ENCODE measurements at places on chromosomes 12 and 14.

DNA sequence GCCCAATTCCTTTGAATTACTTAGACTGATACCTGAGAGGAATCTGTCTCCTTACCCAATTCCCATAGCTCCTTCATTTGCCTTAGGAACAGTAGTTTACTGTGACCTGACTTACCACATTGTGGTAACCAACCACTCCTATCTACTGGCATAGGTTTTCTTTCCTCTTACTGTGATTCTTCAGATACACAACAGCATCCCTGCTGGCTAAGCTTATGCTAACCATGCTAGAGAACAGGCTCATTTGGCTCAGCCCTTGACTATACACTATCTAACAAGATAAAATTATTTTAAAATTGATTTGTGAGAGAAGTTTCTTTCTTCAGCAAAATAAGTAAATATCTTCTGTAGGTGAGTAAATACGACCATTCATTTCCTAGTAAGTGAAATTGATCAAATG, 320.4 kb upstream of the DDHD1 start:
- no peak for DNase-seq

DNA sequence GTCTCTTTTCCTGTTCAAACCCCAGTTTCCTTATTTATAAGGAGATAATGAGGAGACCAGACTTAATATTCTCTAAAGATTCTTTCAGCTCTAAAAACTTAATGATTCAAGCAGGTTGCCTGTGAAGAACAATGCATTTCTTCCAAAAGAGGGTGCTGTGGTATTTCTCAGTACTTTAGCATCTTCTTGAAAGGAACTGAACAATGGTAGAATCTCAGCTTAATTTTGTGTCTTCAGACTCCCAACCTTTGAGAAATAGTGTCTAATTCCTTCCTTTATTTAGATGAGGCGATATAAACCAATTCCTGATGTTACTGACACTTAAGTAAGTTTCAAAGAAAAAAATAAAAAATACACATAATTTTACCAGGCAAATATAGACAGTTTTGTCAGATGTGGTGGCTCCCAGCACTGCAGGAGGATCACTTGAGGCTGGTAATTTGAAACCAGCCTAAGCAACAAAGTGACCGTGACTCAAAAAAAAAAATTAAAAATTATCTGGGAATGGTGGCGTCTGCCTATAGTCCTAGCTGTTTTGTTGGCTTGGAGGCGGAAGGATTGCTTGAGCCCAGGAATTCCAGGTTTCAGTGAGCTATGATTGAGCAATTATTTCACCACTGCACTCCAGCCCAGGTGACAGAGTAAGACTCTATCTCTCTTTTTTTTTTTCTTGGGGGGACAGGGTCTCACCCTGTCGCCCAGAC, 76.9 kb upstream of the PSMA6 start:
- DNase-seq, result no peak

- no peak for DNase-seq
Observed at GRCh38 chr12:100688451-100688864, 106.1 kb upstream of the ANO4 start.

DNA sequence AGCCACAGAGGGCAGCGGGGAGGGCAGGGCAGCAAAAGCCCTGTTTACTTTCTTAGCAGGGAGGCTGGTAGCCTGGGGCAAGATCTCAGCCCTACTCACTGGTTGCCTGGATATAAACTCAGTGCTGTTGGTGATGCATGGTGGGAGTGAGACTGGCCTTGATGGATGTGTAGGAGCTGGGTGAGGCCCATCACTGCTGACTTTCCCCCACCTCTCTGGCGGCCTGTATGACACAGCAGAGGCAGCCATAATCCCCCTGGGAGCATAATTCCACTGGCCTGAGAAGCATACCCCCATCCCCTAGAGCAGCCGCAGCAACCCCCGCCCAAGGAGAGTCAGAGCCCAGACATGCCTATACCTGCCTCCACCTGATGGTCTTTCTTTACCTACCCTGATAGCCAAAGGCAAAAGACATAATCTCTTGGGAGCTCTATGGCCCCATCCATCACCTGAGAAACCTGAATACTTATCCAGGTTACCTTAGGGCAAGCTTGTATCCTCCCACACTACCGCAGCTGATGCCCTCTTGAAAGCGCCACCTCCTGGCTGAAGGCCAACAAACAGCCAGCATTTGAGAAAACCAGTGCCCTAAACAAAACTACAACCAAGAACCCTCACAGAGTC, 59.3 kb downstream of the DNAI7 start:
- no peak for DNase-seq

GRCh38 chr14:59067127-59067894, 121.2 kb upstream of the DAAM1 start:
- DNase-seq, result no peak

GRCh38 chr12:92546259-92546634, 156.5 kb upstream of the PLEKHG7 start:
- no peak for DNase-seq

- no peak for DNase-seq
Observed at GRCh38 chr12:57094208-57095160, 5.6 kb downstream of the NAB2 start.

- no peak for DNase-seq
Observed at GRCh38 chr12:92078167-92079053, 67.2 kb downstream of the BTG1 start.

DNA sequence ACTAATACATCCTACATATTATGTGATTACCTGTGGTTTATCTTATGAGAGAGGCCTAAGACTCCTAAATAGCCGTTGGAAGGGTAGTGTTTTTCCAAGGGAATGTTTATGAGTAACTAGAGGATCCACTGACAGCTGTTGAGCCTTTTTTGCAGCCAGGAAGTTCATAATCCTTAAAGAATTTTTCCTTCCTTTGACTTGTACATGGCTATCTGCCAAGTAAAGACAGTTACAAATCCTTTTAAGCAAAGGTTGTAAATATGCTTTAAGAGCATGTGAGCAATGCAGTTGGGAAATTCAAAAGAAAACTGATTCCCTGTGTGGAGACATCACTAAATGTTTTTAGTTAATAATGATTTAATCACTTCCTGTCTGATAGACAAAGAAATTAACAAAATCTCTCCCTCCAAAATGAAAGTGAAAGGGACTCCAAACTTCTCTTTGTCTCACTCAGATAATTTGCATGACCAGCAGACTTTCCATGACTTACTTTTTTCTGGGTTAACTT, 333.8 kb downstream of the PDZRN4 start:
- DNase-seq, result no peak

DNA sequence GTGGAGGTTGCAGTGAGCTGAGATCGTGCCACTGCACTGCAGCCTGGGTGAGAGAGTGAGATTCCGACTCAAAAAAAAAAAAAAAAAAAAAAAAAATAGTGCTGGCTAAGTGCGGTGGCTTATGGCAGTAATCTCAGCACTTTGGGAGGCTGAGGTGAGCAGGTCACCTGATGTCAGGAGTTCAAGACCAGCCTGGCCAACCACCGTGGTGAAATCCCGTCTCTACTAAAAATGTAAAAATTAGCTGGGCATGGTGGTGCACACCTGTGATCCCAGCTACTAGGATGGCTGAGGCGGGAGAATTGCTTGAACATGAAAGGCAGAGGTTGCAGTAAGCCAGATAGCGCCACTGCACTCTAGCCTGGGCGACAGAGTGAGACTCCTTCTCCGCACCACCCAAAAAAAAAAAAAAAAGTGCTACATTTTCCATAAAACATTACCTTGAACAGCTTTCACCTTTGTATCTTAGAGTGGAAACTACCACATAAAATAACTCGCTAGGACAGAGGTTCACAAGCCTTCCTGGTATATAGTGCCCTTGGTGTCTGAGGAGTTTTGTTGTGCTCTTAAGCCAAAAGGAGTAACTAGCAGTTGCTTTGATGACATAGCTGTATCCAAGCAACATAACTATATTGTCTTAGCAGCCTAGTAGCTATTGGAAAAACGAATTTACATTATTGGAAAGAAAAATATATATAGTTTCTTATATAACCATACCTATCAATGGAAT, 11.1 kb downstream of the PTGES3 start:
- DNase-seq, result no peak

- no peak for DNase-seq
Observed at GRCh38 chr14:36057452-36058116, 118.9 kb downstream of the PTCSC3 start.

DNA sequence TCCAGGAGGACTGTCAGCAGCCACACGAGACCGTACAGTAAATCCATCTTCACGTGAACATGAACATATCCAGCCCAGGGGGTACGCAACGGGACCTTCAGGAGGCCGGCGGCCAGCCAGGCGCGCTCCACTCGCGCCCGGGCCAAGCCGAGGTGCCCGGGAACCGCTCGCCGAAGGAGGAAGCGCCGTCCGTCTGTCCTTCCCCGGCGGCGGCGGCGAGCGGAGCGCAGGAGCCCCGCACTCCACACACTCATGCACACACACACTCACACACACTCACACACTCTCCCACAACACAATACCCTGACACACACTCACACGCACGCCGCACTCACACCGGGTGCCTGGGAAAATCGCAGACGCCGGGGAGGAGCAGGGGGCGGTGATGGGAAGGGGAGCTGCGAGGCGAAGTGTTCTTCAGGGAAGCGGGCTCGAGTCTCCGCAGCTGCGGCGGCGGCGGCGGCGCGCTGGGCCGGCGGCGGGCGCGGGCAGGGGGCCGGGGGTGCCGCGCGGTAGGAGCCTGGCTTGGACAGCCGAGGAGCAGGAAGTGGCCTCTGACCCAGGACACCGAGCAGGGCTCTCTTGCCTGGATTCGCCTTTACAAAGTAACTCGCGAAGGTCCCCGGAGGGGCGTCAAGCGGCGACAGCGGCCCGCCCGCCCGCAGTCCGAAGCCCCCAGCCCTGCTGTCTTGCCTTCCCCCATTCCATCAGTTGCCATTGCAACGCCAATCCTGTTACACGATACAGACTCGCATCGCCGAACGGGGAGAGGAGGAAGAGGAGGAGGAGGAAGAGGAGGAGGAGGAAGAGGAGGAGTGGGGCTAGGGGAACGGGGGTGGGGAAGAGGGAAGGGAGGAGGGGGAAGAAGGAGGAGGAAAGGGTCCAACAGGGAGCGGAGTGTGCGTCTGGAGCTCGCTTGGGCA, 601 bp downstream of the MDGA2 start:
- DNase-seq, result no peak

DNA sequence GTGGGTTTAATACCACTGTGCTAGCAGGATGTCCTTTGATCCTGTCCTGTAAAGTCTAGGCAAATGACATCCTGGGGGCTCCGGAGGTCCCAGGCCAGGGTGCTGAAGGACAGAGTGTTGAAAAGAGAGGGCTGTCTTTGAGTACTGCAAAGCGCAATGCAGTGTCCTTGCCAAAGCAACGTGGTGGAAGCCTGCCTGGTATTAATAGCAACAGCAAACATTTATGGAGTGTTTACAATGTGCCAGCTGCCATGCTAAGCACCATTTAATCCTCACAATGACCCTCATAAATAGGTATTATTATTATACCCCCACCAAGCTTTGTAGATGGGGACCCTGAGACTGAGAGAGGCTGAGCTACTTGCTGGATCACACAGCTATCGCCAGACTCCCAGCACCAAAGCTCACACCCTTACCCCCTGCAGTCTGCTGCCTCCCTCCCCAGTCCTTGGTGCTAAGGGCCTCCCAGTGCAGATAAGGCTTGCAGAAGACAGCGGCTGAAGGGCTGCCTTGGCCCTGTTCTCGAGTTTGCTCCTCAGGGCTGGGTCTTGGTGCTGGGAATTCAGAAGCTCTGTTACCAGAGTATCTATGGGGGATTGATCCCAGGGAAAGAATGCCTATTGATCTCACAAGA, 427.7 kb downstream of the FUT8 start:
- DNase-seq, result no peak

- DNase-seq, result no peak
Observed at GRCh38 chr14:101877766-101878165, 86.6 kb upstream of the DYNC1H1 start.

- DNase-seq, result no peak
Observed at GRCh38 chr14:51439896-51440295, 199.8 kb downstream of the TMX1 start.

GRCh38 chr12:28242129-28242495, 51.9 kb downstream of the CCDC91 start:
- no peak for DNase-seq

GRCh38 chr12:58412461-58413060, 471.2 kb downstream of the ATP23 start:
- DNase-seq, result no peak

DNA sequence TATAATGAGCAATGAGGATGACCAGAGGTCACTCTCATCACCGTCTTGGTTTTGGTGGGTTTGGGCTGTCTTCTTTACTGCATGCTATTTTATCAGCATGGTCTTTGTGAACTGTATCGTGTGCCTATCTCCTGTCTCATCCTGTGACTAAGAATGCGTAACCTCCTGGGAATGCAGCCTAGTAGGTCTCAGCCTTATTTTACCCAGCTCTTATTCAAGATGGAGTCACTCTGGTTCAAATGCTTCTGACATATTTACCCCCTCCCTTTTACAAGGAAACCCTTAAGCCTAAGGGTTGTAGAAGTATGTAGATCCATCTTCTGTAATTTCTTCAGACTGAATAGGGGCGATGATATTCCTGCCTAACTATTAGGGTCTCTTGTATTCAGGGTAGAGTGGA, 8.4 kb downstream of the IFI27L1 start:
- DNase-seq, result no peak

DNA sequence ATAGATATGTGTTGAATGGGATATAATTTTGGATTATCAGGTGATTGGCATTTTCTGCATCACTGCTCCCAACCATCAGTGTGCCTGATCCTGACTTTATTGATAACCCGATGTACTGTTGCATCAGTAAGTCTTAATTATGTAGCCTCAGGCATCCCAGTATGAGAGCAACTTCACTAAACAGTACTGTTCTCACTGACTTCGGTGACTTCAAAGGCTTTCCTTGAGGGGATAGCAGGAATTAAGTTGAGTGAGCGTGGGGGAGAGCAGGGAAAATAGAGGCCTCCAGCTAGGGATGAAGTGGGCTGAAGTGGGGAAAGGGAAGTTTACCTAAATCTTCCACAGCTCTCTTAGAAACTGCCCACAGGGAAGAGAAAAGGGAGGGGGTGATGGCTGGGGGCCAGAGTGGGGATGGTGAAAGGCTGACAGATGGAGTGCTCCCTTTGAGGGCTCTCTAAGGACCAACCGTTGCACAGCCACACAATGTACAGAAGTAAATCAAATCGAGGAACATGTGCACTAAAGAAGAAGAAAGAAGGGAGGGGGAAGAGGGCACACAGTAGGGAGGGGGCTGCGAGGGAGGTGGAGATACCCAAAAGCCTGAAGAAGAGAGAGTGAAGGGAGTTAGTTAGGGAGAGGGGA, 10.7 kb upstream of the NEUROD4 start:
- no peak for DNase-seq

- no peak for DNase-seq
Observed at GRCh38 chr14:104594310-104595046, 10.1 kb downstream of the TMEM179 start.

Data from CD8-positive, alpha-beta memory T cell (primary cell).